Stimulated activated CD8-positive, alpha-beta memory T cell treated with anti-CD3 and anti-CD28 coated beads, Interleukin-4, amount 100 ng/mL, for 1 hour (primary cell): ENCODE measurements at places on chromosomes 4 and X.

DNA sequence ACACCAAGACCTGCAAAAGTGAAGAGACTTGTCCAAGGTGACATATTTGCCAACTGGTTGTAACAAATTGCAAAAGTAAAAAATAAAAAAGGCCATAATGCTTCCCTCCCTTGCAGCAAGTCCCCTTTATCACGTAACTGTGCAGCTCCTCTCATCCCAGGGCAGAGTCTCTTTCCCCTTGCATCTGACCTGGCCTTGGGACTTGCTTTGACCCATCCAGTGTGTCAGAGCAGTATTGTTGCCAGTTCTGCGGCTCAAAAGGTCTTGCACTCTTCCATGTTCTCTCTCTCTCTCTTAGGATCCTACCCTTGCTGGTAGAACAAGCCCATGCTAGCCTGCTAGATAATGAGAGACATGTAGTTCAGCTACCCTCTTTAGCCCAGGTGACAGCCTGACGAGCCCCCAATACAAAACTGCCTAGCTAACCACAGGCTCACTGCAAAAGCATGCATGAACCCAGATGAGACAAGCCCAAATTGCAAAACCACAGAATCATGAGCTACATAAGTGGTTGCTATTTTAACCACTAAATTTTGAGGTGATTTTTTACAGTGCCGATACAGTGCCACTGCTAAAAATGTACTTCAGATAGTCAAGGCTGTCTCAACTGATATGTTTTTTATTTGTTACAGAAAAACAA lies 289.5 kb upstream of the PPARGC1A start:
- DNase-seq: no peak

GRCh38 chr4:33494150-33494549 lies 2750.2 kb downstream of the ARAP2 start:
- no peak for DNase-seq

- no peak for DNase-seq
Measured at GRCh38 chrX:149638860-149639259, 7.3 kb upstream of the TMEM185A start.

DNA sequence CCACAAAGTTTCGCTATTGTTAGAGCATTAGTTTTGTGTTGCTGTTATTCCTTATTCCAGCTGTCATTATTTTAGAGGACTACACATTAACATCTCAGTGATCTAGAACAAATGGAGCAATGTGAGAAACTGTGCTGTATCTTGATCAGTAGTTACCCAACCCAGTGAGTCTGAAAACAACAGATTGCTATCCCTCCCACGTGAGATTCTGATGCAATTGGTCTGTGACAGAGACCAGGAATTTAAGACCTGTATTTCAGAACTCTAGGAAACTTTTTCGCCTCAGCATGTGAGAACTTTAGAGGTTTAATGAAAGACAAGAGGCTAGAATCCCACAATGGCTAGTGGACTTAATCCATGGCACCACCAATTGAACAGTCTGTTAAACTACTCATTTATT lies 35.7 kb upstream of the CDS1 start:
- no peak for DNase-seq

DNA sequence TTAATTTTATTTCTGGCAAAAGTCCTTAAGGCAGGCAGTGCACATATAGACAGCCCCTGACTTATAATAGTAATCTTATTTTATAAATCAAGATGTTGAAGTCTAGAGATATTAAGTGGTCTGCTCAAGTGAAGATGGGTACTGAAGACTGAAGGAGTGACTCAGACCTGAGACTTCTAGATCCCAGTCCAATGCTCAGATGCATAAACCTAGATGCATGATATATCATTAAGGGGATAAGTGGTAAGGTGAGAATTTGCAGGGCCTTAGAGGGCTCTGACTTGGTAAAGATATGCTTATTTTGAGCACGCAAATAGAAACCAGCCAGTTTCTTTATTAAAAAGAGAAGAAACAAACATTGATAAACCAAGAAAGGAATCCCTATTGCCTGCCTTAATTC lies 42.9 kb downstream of the SLC9A7 start:
- DNase-seq: no peak

DNA sequence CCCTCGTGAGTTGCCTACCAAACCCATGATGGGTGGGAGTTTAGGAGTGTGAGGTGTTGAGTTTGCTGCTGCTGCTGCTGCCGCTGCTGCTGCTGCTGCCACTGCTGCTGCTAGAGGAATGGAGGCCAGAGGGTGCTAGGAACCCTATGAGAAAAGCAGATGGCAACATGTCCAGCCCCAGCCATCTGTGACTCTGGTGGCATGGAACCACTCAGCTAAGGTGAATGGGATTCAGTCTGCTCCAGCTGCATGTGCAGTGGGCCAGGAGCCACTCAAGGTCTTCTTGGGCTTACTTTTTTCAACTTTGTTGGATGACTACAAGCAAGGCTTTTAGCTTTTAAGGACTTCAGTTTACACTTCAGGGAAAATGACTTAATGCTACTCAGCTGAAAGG lies 103.8 kb downstream of the RTL5 start:
- no peak for DNase-seq

DNA sequence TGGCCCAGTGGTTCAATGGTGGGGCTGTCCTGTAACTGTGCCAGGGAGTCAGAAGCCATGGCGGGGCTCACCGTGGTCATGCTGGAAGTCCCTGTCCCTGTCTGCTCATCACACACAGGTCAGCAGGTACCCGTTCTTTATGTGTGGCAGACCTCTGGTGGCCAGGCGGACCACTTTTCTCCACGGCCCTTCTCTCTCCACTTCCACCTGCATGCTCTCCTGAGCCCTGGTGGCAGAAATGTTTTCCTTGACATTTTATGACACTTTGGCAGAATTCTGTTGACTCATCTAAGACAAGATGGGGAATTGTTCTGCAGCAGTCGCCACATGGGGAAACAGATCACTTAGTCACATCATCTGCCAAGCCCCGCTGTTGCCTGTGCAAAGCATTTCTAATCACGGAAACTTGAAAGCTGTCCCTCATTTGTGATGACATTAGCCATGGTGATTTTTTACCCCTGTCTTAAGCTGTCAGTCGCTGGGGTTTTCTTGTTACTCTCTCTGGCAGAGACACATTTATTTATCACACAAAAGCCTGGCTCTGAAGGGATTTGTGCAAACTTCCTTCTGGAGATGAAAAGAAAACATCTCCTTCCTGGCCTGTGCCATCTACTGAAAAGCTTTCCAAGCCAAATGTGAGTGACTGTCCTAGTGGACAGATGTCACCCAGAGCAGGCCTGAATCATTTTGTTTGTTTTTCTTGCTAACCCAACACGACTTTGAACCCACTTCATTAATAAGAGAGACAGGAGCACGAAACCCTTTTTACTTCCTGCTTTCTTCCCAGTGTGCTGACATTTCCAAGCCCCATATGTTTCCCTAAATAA lies 38.8 kb upstream of the STIM2 start:
- no peak for DNase-seq

DNA sequence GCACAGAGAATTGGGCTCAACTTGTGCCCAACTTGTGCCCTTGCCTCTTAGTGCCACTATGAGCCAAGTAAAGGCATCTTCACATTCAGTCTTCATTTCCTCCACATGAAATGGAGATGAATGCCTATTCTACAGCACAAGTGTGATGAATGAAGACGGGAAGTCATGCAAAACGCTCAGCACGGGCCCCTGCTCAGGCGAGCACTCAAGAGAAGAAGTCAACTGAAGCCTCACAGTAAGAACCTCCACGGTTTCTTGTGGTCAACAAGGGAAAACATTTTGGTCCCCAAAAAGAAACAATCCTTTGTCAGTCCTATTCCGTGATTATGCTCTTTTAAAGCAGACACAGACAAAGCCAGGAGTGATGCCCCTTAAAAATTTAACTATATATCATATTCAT lies 87.0 kb downstream of the IRF2 start:
- DNase-seq: no peak

DNA sequence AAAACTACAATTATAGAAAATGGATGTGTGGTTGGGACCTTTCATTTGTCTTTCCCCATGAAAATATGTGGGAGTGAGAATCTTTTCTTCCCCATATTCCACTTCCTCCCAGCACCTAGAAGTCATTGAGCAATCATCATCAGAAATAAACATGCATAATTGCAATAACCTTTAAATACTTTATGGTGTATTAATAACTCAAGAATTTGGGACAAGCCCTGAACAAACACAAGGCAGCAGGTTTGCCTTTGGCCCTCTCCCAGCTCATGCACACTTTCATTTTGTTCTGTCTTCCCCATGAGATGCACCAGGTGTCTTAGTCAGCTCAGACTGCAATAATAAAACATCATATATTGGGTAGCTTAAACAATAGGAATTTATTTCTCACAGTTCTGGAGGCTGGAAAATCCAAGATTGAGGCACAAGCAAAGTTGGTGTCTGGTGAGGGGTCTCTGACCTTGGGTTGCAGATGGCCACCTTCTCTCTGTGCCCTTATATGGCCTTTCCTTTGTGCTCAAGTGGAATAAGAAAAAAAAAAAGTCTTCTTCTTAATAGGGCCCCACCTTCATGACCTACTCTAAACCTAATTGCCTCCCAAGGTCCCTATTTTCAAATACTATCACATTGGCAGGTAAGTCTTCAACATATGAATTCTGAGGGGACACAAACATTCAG lies 34.7 kb upstream of the TMEM184C start:
- DNase-seq: no peak

- DNase-seq: no peak
Measured at GRCh38 chrX:6694977-6695376, 160.1 kb upstream of the VCX3A start.

DNA sequence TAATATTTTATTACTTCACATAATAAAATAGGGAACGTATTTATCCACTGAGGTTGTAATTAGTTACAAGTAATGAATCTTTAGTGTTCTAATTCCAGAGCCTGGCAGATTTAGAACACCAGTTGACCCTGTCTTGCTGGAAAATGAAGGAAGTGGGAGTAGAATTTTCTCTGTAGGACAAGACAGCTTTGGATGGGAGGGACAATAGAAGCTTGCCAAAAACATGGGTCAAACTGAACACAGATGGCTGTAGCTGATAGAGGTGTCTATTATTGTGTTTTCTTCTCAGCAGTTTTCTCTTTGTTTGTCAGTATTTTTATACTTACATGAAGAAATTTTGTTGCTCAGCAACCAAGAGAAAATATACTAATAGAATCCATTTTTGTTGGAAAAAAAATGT lies 20.2 kb downstream of the FAT4 start:
- no peak for DNase-seq

GRCh38 chr4:116328261-116328860 lies 757.0 kb downstream of the TRAM1L1 start:
- DNase-seq: no peak

GRCh38 chr4:4200624-4201023 lies 26.1 kb downstream of the OTOP1 start:
- DNase-seq: no peak

GRCh38 chrX:132216806-132217202 lies 2.4 kb downstream of the RAP2C start:
- no peak for DNase-seq

DNA sequence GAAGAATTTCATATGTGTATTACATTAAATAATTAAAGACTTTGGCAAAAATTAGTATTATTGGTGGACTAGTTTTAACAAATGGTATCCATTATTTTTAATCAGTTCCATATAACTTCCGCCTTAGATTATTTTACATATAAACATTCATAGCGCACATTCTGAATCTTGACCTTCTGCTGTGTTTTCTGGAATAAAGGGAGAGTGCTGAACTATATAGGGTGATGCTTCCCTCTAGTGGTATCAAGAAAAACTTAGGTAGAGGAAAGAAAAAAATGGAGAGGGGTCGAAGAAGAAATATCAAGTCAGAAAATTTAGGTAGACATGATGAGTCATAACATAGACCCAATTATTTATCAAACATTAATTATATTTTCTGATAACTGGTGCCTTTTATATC lies 155.6 kb upstream of the PACRGL start:
- no peak for DNase-seq
